ENCODE measurements at places on chromosomes 5 and 9. TPM values are rescaled to one million over a fixed set of nuclear protein-coding genes. Genes with fewer than 3 reads are reported as not detected.

Gene MAMDC2
- 1.2 TPM for total RNA-seq

DNA sequence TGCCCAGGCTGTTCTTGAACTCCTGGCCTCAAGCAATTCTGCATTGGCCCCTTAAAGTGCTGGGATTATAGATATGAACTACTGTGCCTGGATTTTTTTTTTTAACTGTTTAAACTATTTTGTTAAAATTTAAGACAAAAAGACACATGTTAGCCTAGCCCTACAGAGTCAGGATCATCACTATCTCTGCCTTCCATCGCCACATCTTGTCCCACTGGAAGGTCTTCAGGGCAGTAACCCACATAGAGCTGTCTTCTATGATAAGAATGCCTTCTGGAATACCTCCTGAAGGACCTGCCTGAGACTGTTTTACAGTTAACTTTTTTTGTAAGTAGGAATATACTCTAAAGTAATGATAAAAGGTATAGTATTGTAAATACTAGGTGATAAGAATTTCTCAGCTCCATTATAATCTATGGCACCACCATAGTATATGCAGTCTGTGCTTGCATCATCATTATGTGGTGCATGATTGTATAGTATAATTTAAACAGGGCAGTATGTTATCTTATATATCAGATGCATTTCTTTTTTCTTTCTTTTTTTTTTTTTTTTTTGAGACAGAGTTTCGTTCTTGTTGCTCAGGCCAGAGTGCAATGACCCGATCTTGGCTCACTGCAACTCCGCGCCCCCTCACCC, 52.7 kb downstream of the DENND4C start:
- H3K27me3 ChIP-seq: no peaks in the 10 kb centered on the region
- no peak overlapping the region for H3K4me3 ChIP-seq
- DNase-seq: no peak
- H3K27ac ChIP-seq: no peak overlapping the region
- H3K4me1 ChIP-seq: no peaks in the 10 kb centered on the region

- DNase-seq: no peak
- H3K4me3 ChIP-seq: no peak overlapping the region
- H3K4me1 ChIP-seq: no peaks in the 10 kb centered on the region
- H3K27ac ChIP-seq: no peak overlapping the region
Measured at GRCh38 chr5:156526081-156526925, 199.3 kb downstream of the SGCD start.

GRCh38 chr9:113222482-113222841, 1.1 kb downstream of the SLC31A1 start:
- H3K4me1 ChIP-seq: peaks cover 16% of the 10 kb centered on the region
- peak overlapping the region; percentile 86 for H3K27ac ChIP-seq
- H3K27me3 ChIP-seq: no peaks in the 10 kb centered on the region

DNA sequence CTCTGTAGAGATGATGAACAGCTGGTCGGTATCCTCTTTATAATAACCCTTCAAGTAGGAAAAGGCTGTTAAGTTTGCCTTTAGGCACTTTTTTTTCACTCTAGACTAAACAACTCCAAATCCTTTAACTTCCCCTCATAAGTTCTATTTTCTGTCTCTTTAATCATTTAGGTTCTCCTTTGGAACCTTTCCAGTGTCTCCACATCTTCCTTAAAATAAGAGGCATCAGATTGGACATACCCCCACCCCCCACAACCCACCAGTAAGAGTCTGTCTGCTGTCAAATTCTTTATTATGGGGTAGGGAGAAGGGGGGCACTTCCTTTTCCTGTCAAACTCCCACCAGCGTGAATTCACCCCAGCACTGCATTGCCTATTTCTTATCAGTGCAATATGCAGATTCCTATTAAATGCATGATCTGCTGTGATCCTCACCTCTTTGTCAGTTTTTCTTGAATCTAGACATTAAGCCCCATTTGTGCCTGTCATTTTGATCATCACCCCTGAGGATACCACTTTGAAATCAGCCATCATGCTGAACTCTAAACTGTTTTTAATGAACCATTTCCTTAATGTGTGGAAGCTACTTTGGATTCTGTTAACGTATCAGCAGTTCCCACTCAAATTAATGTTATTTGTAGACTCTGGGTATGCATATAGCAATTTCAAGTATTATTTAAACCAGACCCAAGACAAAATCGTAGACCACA, 212.2 kb downstream of the PDZD2 start:
- no peak for DNase-seq
- H3K4me3 ChIP-seq: no peak overlapping the region
- no peaks in the 10 kb centered on the region for H3K4me1 ChIP-seq
- H3K27me3 ChIP-seq: no peaks in the 10 kb centered on the region
- no peaks in the 10 kb centered on the region for H3K36me3 ChIP-seq

DNA sequence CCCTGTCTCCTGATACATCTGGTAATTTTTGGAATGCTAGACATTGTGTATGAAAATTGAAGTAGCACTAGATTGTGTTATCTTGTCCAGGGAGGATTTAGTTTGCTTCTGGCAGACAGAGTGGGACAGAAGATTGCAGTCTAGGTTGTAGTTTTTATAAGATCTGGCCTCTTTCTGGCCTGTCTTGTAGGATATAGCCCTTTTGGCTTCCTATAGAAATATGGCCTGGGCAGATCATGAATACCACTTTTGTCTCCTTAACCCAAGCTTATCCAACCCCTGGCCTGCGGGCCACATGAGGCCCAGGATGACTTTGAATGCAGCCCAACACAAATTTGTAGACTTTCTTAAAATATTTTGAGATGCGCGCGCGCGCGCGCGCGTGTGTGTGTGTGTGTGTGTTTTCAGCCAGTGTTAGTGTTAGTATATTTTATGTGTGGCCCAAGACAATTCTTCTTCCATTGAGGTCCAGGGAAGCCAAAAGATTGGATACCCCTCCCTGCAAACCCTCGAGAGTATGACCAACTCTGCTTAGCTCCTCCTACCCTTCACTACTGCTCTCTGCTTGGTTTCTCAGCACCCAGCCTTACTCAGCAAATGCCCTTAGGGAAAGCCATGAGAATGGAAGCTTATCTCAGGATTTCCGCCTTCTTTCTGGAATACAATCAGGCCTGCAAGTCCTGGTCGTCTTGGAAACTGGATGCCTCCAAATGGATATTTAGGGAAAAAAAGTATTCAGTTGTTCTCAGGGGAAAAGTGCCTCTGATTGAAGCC, 26.5 kb downstream of the ANKRD33B start:
- no peak overlapping the region for H3K4me3 ChIP-seq
- H3K36me3 ChIP-seq: no peaks in the 10 kb centered on the region
- no peaks in the 10 kb centered on the region for H3K4me1 ChIP-seq
- no peaks in the 10 kb centered on the region for H3K27me3 ChIP-seq
- no peak overlapping the region for H3K27ac ChIP-seq

Gene TSLP
- total RNA-seq: 0.09 TPM

- H3K36me3 ChIP-seq: no peaks in the 10 kb centered on the region
- H3K4me3 ChIP-seq: no peak overlapping the region
- no peaks in the 10 kb centered on the region for H3K27me3 ChIP-seq
- no peaks in the 10 kb centered on the region for H3K4me1 ChIP-seq
- H3K27ac ChIP-seq: no peak overlapping the region
Measured at GRCh38 chr9:107683566-107683965, 194.0 kb upstream of the KLF4 start.

Gene IFNA13
- not detected for total RNA-seq

Gene CCDC180
- 2.8 TPM for total RNA-seq

- no peak overlapping the region for H3K4me3 ChIP-seq
- H3K27me3 ChIP-seq: no peaks in the 10 kb centered on the region
- H3K27ac ChIP-seq: peak overlapping the region; percentile 53
- H3K36me3 ChIP-seq: no peaks in the 10 kb centered on the region
- DNase-seq: peak; percentile 72
- H3K4me1 ChIP-seq: peaks cover 3% of the 10 kb centered on the region
Measured at GRCh38 chr9:113343732-113344231, 3.7 kb upstream of the WDR31 start.

GRCh38 chr5:71600783-71601182, 13.6 kb downstream of the MCCC2 start:
- H3K27ac ChIP-seq: no peak overlapping the region
- no peaks in the 10 kb centered on the region for H3K36me3 ChIP-seq
- no peak overlapping the region for H3K4me3 ChIP-seq
- H3K4me1 ChIP-seq: no peaks in the 10 kb centered on the region
- no peaks in the 10 kb centered on the region for H3K27me3 ChIP-seq

DNA sequence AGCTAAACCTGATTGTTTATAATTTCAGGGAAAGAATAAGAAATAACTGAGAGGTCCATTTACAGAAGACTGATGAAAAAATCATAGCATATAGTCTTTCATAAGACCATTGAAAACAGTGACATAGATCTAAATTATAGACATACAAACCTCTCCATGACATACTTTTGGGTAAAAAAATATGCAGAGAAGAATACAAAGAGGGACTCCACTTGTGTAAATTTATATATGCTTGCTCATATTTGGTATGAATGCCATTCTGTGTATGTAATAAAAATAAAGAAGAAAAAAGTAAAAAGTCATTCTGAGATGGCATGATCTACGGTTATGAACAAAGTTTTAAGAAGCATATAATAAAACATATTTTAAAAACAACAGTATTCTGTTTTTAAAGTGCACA, 310.7 kb downstream of the ASTN2 start:
- DNase-seq: no peak
- no peak overlapping the region for H3K4me3 ChIP-seq
- no peaks in the 10 kb centered on the region for H3K27me3 ChIP-seq
- H3K4me1 ChIP-seq: no peaks in the 10 kb centered on the region

- no peak overlapping the region for H3K4me3 ChIP-seq
- no peaks in the 10 kb centered on the region for H3K36me3 ChIP-seq
- H3K4me1 ChIP-seq: no peaks in the 10 kb centered on the region
- no peaks in the 10 kb centered on the region for H3K27me3 ChIP-seq
- H3K27ac ChIP-seq: no peak overlapping the region
Measured at GRCh38 chr9:81146241-81146640, 543.1 kb downstream of the TLE1 start.

DNA sequence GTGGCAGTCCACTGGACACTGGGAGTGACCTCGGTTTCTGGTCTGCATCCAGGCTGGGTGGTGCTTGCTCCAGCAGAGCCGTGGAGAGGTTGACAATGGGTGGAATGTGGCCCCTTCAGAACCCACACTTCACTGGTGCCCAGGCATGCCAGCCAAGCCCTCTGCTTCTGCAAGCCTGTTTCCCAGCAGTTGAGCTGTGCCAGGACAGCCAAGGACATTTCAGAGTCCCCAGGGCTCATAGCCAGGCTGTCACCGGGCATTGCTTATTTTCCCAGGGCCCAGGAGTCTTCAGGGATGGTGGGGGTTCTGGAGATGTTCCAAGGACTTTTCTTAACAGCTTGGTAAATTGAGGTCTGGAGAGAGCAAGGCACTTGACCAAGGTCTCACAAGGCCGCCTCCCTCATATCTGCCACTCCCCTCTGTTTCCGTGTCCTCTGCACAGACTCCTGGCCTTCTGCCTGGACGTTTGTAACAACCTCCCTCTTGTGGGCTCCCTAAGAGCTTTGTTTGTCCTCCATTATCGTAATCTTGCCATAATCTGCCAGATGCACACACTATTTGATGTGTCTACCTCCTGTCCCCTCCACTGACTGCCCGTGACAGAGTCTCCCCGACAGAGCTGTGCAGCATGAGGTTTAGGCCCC, 3.8 kb upstream of the NDST1 start:
- peaks cover 59% of the 10 kb centered on the region for H3K4me1 ChIP-seq
- DNase-seq: peak; percentile 88
- peak overlapping the region; percentile 11 for H3K27ac ChIP-seq
- no peak overlapping the region for H3K4me3 ChIP-seq
- no peaks in the 10 kb centered on the region for H3K27me3 ChIP-seq

DNA sequence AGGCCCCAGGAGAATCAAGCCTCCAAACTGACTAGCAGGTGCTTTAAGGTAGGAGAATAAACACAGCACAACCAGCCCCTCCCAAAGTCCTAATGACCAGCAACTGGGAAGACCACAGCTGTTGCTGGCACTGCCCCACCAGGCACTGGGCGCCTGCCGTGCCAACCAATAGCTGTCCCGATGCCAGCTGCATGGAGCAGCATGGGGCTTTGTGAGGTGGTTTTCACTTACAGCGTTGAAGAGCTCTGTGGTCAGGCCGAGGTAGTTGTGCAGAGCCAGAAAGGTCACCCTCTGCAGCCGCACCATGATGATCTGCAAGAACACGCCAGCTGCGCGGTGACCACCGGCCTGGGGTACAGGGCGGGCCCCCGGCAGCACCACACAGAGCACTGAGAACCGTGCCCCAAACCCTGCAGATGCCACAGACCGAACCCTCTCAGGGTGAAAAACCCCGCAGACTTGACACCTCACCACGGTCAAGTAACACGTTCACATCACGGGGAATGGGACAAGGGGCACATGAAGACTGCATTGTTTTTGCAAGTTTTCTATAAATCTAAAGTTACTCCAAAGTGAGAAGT, 28.7 kb downstream of the PNPLA7 start:
- H3K27me3 ChIP-seq: no peaks in the 10 kb centered on the region
- no peak overlapping the region for H3K4me3 ChIP-seq
- H3K27ac ChIP-seq: peak overlapping the region; percentile 2
- DNase-seq: peak; percentile 93
- peaks cover 6% of the 10 kb centered on the region for H3K4me1 ChIP-seq
- H3K36me3 ChIP-seq: no peaks in the 10 kb centered on the region

DNA sequence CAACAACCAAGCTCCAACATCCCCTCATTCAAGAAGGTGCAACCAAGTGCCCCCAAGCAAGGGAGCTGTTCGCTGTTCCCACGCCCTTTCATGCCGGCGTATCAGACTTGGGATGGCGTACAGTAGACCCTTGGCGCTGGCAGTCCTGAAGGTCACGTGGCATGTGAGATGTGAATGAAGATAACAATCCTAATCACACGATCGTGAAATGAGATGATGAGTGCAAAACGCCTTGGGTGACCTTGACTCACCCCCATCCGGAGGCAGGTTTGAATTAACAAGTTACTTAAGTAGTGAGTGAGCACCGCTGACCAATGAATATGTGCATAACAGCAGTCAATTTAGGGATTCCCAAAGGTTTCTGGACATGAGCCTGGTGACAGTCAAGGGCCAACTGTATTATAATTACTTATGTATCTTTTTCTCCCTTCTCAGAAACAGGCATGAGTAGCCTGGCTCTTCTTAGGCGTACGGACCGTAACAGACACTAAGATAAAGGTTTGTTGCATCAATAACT, 150.2 kb downstream of the TTLL11 start:
- no peak overlapping the region for H3K27ac ChIP-seq
- DNase-seq: no peak
- no peak overlapping the region for H3K4me3 ChIP-seq
- H3K27me3 ChIP-seq: no peaks in the 10 kb centered on the region
- no peaks in the 10 kb centered on the region for H3K36me3 ChIP-seq

Gene MRPL41
- total RNA-seq: 17.1 TPM

DNA sequence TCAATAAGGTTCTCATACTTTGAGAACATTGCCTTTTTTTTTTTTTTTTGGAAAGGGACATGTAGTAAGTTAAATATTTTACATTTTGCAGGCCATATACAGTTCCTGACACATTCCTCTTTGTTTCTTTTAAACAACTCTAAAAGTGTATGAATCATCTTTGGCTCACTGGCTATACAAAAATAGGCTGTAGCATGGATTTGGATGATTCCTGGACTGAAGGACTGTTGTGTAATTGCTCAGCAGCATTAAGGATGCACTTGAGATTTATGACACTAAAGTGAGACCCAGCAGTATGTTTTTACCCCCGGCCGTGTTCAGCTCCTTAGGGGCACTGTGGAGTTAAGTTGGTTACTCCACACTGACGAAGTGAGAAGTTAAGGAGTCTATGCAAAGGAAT, 41.3 kb downstream of the VPS13A start:
- no peaks in the 10 kb centered on the region for H3K36me3 ChIP-seq
- H3K27ac ChIP-seq: no peak overlapping the region
- no peak for DNase-seq
- no peak overlapping the region for H3K4me3 ChIP-seq
- no peaks in the 10 kb centered on the region for H3K4me1 ChIP-seq
